ENCODE measurements at places on chromosomes 16 and 17.

GRCh38 chr16:70577256-70577698 is 53.7 kb downstream of the SF3B3 start:
- no peak for DNase-seq

GRCh38 chr17:57939797-57940196 is 15.4 kb downstream of the CUEDC1 start:
- no peak for DNase-seq

DNA sequence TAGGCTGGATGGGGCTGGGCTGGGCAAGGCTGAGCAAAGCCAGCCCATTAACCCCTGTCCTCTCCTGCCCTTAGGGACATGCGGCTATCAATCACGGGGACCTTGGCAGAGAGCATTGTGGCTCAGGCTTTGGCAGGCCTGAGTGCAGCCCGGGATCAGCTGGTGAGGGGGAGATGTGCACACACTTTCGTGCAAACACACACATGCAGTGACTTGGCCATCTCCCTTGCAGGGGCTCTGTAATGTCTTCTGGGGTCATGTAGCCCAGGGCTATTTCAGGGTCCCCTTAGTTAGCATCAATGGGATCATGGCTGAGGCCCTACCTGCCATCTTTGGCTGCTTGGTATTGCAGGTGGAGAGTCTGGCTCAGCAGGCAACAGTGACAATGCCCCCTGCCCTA is 6.9 kb downstream of the CARMIL2 start:
- DNase-seq: no peak

DNA sequence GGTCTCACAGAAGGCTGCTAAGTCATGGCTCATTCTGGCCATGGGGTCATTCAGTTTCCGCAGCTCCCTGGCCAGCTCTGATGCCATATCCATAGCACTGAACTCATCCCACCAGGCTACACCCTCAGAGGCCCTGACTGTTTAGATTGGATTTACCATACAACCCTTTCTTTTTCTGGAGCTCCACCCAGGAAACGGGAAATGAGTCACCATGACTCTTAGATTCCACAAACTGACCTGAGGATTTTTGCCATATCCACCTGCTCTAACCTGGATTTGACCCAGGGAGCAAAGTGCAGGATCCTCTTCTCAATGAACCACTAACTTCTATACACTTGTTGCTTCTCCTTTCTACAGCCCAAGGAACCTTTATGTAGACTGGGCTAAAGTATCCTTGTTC is 20.3 kb upstream of the CALB2 start:
- DNase-seq: no peak

DNA sequence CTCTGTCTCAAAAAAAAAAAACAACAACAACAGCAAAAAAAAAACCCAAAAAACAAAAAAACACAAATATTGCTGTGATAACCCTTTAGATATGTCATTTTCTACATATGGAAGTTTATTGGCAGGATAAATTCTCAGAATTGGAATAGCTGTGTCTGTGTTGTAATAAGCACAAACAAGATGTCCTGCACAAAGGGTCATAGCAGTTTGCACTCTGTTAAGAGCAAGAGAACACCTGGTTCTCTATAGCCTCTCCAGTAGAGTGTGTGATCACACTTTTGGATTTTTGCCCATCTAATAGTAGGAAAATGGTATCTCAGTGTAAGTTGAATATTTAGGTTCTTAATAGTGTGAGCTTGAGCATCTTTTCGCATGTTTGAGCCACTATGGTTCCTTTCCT is 60.4 kb downstream of the USP43 start:
- DNase-seq: no peak

DNA sequence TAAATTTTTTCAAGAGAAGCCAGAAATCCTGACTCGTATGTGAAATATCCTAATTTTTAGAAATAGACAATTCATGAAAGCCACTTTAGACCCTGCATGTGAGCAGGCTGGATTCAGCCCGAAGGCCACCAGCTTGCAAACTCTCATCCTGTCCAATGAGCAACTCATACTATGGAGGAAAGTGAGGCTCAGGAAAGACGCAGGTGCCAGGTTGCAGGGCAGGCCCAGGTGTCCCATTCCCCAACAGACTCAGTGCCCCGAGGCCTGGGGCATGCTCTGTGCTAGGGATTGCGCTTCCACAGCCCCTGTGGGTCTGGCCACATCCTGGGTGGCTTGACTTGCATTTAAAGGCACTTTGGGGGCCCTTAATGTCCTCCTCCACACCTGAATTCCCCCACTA is 16.7 kb upstream of the RASD1 start:
- no peak for DNase-seq

DNA sequence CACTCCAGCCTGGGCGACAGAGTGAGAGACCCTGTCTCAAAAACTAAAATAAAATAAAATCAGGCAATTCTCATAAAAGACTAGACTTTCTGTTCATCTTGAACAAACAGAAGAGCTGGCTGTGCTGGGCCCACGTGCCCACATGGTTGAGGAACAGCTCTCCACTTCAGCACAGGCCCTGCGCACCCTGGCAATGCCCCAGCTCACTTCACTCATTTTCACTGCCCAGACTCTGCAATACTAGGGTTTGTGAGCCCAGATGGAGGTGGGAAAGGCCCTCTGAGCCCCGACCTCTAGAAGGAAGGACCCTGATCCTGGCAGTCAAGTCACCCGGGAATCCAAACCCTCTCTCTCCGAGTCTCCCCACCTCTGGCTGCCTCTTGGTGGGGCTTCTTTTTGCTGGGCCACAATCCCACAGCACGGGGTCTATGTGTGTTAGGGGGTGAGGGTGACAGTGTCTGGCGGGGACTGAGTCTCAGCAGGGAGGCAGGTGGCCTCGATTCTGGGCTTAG is 14.8 kb downstream of the MYLK3 start:
- no peak for DNase-seq
